Stimulated activated CD8-positive, alpha-beta memory T cell treated with anti-CD3 and anti-CD28 coated beads, Interleukin-2, amount 100 ng/mL, for 1 hour (primary cell): ENCODE measurements at places on chromosomes 12 and 14.

- no peak for DNase-seq
Observed at GRCh38 chr12:60144395-60144794, 548.6 kb downstream of the SLC16A7 start.

GRCh38 chr12:132085291-132085635, 58.9 kb downstream of the DDX51 start:
- no peak for DNase-seq

DNA sequence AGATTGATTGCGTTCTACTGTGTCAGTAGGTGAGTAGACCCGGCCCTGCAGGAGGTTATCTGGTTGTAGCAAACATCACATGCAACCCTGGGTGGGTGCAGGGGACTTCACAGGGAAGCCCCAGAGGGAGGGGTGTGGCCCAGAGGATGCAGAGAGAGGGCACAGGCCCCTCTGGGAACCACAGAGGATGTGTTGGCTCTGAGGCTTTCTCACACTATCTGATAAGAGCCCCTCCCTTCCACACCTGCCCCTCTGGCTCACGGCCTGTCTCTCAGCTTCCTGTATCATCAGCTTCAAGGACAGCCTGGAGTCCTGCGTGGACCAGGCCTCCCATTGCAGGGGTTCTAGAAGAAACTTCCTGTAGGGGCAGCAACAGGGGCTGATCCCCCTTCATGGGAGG, 101.9 kb downstream of the RIN3 start:
- peak; percentile 54 for DNase-seq

GRCh38 chr12:82746668-82747067, 60.0 kb downstream of the TMTC2 start:
- no peak for DNase-seq

GRCh38 chr14:99549684-99550083, 54.3 kb downstream of the CCDC85C start:
- no peak for DNase-seq

GRCh38 chr12:122516544-122517361, 10.0 kb downstream of the RSRC2 start:
- DNase-seq, result no peak

DNA sequence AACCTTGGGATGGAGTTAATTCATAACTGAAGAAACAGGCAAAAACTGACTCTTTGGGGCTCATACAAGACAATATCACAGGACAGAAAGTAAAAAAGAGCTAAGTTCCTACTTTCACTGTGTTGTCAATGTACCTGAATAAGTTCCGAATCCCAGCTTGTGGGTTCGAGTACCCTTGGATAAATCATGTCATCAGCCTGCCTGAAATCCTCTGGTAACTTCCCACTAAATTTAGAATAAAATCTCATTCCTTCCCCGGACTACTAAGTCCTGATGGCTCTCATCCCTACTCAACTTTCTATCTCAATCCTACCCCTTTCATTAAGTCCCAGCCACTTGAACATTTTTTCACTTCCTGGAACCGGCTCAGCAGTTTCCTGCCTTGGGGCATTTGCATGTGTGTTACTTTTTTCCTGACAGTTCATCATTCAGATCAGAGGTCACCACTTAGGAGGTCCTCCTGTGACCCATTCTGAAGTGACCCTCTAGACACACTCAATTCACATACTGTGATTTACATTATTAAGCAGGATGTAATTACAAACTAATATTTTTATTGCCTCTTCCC, 12.7 kb downstream of the ERP29 start:
- DNase-seq, result no peak

- no peak for DNase-seq
Observed at GRCh38 chr12:121748571-121749265, 36.2 kb downstream of the TMEM120B start.

GRCh38 chr14:89531661-89532335, 114.8 kb upstream of the FOXN3 start:
- DNase-seq, result no peak

DNA sequence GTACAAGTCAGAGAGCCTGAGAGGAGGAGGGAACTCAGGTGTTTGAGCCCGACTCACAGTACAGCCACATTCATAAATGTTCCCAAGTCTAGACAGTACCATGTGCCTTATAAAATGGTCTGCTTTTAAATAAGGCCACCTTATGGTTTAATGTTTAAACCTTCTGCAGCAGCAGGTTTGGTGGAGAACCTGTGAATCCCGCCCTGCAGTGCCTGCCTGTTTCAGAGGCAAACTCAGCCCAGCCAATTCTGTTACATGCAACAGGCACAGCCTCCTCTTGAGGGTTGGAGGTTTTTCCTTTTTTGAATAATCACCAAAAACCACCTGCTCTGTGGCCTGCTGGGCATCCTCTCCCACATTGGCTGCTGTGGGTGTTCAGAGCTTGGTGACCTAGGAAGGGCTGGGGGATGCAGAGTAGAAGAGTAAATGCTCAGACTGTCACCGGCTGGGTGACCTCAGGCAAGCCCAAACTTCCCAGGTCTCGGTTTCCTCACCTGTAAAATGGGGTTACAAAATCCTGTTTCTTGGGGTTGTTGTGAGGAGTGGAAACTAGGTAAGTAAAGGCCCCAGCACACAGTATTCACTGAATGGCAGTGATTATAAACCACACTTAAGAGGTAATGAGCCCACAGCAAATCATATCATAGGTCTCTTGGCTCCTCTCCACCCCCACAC, 28.0 kb downstream of the NUAK1 start:
- no peak for DNase-seq

- no peak for DNase-seq
Observed at GRCh38 chr12:132872073-132872855, 15.1 kb downstream of the CHFR start.

GRCh38 chr14:103189481-103190470, 66.5 kb downstream of the TNFAIP2 start:
- no peak for DNase-seq

DNA sequence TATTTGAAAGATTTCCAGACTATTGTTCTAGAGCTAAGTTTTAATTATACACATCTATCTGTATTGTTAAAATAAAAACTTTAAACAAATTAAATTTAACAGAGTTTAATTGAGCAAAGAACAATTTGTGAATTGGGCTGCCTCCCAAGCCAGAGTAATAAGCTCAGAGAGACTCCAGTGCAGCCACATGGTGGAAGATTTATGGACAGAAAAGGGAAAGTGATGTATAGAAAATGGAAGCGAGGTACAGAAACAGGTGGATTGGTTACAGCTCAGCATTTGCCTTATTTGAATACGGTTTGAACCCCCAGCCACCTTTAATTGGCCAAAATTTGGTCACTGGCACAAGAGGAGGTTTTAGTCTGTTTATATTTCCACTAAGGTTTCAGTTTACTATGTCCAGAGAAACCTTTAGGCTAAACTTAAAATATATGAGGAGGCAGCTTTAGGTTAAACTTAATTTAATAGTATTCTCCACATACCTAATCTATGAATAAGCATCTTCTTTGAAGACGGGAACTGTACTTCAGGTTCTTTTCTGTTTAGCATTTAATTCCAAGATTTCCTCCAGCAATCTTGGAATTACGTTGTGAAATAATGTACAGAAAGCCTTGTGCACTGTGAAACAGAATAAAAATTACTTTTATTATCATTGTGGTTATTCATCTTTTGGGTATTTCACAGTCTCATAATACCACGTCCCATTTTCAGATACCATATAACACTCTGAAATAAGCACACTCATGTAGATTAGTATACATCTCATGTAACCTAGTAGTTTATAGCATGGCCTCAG, 19.4 kb downstream of the SRGAP1 start:
- DNase-seq, result no peak

DNA sequence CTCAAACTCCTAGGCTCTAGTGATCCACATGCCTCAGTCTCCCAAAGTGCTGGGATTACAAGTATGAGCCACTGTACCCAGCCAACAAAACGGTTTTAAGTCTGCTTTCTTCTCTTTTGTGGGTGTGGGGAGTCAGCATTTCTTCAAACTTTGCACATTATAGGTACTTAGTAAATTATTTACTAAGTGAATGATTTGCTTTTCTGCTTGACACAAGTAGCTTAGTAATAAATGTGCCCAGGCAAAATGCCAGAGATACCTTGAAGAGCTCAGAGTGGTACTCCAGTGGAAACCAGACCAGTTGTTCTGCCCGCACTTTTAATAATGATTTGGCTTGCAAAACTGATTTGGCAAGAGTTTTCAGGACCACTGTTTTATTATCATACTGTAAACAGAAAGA, 15.0 kb downstream of the DEPDC4 start:
- no peak for DNase-seq

DNA sequence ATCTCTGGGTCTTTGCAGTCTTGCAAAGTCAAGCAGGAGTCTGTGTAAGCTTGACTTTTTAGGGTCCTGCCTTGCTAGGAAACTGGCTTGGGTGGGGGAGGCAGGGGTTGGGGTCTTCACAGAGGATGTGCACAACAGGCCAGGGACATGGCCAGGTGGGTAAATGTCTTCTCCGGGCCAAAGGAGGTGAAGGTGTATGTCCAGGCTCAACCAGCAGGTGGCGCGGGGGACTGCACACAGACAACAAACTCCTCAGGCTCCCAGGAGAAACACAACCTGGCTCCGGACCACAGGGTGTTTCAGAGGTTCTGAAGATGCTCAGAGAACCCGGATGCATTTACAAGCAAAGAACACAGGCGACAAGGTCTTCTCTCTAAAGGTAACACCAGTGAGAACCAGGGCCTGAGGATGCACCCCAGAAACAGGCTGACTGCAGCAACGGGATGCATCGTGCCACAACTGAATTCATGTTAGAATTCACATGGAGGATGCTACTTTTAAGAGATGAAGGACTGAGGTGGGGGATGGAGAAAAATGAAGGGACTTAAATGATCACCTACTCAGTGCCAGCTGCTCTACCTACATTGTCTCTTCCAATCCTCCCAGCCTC, 56.0 kb downstream of the PLEKHG3 start:
- DNase-seq, result peak; percentile 15

DNA sequence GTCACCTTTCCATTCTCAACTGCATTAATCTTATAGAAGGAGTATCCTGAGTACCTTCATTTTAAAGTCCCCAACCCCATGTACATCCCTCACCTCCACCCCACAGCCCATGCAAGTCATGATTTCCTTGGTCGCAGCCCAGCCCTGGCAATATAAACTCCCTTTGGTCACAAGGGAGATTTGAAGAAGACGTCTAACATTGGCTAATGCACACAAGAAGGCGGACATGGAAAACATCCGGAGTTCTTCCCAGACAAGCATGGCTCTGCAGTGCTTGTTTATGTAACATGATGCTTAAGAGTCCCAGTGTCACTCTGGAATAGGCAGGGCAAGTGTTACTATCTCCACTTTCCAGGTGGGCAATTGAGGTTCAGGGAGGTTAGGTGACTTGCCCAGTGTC, 277.6 kb downstream of the DPF3 start:
- no peak for DNase-seq

DNA sequence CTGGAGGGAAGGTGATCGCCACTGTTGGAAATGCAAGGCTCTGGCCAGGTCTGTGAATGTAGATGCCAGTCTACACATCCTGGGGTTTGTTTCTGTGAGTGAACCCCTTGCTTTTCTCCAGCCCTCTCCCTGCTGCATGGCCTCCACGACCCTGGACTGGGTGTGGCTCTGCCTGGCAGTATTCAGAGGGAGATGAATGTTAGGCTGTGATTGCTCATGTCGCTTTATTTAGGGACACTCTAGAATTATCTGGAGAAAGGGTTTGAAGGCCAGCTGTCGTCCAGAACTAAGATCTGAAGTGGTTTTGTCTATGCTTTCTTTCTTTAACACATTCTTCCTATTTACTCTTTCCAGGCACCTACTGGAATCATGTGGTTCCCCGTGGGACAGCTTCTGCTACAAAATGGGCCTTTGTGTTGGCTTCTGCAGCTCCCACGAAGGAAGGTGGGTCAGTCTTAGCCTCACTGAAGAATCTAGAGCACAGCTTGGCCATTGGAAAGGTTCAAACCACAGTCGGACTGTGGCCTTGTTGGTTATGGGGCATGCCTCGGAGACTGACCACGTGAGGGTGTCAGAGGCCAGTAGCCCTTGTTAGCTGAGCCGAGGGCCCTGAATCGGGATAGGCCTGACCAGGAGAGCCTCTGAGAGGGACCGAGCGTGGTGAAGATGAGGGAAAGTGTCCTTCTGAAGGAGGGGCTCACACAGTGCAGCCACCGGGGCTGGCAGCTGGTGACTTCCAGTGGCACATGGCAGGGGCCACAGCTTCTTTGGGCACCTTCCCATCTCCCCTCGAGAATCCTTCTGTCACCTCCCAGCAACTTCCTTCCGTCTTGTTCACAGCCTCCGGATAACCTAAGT, 59.1 kb downstream of the ANKRD9 start:
- DNase-seq, result no peak

GRCh38 chr12:3929875-3930615, 56.8 kb upstream of the PARP11 start:
- no peak for DNase-seq

DNA sequence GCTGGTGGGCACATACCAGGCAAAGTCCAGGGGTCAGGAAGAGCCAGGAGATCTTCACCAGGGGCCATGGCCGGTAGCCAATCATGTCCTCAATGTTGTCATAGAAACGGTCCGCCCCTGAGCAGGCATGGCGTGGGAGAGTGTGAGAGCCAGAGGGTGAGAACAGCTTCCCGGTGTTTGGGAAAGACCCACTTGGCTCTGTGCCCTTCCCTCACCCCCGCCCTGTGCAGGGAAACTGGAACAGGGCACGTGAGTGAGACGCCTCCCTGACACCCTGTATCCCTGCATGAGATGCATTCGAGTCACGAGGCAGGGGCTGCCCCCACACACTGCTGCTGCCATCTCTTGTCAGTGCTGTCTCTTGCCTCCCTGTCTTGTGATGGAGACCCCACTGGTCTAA, 20.7 kb downstream of the SLC6A12 start:
- no peak for DNase-seq

GRCh38 chr14:71918955-71919354, 13.3 kb upstream of the RGS6 start:
- DNase-seq, result no peak

- no peak for DNase-seq
Observed at GRCh38 chr12:92337128-92337527, 191.5 kb upstream of the BTG1 start.

DNA sequence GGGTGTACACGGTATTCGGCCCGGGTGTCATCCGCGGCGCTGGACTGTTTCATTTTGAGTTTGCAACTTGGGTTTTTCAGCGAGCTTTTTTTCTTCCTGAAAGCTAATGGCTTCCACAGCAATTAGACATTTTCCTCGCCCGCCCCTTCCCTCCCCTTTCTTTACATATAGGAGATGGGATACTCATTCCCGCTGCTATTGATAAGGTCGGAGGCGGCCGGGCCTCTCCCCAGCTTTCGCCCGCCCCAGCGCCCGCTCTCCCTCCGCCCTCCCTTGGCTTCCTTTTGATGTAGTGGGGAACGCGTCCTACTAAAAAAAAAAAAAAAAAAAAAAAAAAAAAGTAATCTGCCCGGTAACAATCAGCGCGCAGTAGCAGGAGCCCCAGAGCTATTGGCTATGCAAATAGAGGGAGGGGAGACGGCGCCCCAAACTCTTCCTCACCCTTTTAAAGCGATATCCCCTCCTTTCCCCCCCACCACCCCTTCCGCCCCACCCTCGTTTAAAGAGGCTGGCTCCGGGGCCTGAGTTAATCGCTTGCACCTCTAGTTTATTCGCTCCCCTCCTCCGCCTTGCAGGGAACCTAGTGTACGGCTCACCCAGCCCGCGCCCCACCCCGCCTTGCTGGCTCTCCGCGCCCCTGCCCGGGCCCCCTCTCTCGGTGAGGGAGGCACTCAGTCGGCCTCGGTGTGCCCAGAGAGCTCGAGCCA, 1.7 kb upstream of the CCND2 start:
- DNase-seq, result peak; percentile 65
